ENCODE measurements at places on chromosomes 12 and 14. TPM values are rescaled to one million over a fixed set of nuclear protein-coding genes. Genes with fewer than 3 reads are reported as not detected.

Gene GPR68
- 5.9 TPM for total RNA-seq

Gene SYT10
- total RNA-seq, result 0.31 TPM

Gene RTL1
- total RNA-seq, result not detected

- no peak for DNase-seq
Measured at GRCh38 chr12:98154850-98155249, 360.5 kb upstream of the TMPO start.

- DNase-seq, result no peak
Measured at GRCh38 chr12:48814262-48815125, 3.8 kb upstream of the CACNB3 start.

- DNase-seq, result peak; percentile 90
Measured at GRCh38 chr12:54560374-54560858, 11.0 kb downstream of the PDE1B start.

DNA sequence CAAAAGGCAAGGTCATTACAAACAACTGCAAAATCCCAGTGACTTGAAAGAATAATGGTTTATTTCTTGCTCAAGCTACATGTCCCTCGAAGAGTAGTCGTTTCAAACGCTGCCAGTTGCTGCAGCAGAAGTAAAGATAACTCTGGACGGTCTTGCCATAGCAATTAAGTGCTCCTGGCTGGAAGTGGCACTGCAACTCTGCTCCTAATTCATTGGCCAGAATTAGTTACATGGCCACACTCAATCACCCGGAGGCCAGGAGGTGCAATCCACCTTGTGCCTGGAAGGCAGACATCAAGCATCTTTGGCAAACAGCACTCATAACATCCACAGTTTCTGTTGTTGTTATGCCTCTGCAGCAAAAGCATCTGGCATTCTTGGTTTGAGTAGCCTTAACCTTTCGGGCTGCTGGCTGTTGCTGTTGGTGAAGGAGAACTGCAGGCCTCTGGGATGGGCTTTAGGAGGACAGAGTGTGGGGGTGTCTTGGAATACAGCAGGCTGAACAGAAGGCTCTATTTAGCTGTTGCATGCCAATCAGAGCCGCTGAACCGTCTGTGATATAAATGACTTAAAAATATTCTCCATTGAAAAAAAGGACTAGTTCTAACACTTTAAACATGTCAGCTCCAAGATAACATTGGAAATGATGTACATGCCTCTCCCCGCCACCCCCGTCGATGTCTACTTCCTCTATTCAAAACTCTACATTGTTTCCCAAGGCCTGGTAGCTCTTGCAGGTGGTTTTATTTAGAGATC lies 123.5 kb upstream of the DYRK2 start:
- no peak for DNase-seq

All from occipital lobe (tissue), 3 donors.